ENCODE measurements at places on chromosomes 1 and 21. TPM values are rescaled to one million over a fixed set of nuclear protein-coding genes. Genes with fewer than 3 reads are reported as not detected.

The RHD gene
- 0.40 TPM for total RNA-seq

The PRKCZ gene
- total RNA-seq = 0.87 TPM

The HES4 gene
- total RNA-seq = 17.4 TPM

The FAM229A gene
- total RNA-seq = 13.4 TPM

The LRRC53 gene
- total RNA-seq = not detected

The NPL gene
- total RNA-seq = 3.6 TPM

The SLC37A1 gene
- 16.1 TPM for total RNA-seq

The CD1B gene
- total RNA-seq = not detected

The HRNR gene
- not detected for total RNA-seq

The A3GALT2 gene
- total RNA-seq = not detected

The IVL gene
- not detected for total RNA-seq

The THEMIS2 gene
- 2.3 TPM for total RNA-seq

The SEC16B gene
- 1.3 TPM for total RNA-seq

The CD160 gene
- total RNA-seq = not detected

The CLCNKA gene
- total RNA-seq = not detected

The MFSD2A gene
- total RNA-seq = 1.0 TPM

The IFNGR2 gene
- total RNA-seq = 26.8 TPM

The SIK1 gene
- total RNA-seq = 12.8 TPM

The PAPPA2 gene
- total RNA-seq = not detected

The DFFA gene
- 14.2 TPM for total RNA-seq

The ILDR2 gene
- total RNA-seq = 0.47 TPM

The VCAM1 gene
- total RNA-seq = 1.2 TPM

The REN gene
- total RNA-seq = not detected

The LRRIQ3 gene
- total RNA-seq = 0.56 TPM

The AMPD1 gene
- 43.5 TPM for total RNA-seq

The RER1 gene
- 56.9 TPM for total RNA-seq

The SYT6 gene
- total RNA-seq = 0.20 TPM

The LRRC7 gene
- total RNA-seq = 2.1 TPM

The DENND4B gene
- 39.9 TPM for total RNA-seq

The MFAP2 gene
- total RNA-seq = 1.8 TPM

The TNN gene
- not detected for total RNA-seq

The CELF3 gene
- not detected for total RNA-seq

The OR6K3 gene
- total RNA-seq = not detected

The TTF2 gene
- total RNA-seq = 12.5 TPM

The PRR9 gene
- not detected for total RNA-seq

The KLF17 gene
- not detected for total RNA-seq

The CA6 gene
- not detected for total RNA-seq

The SMCP gene
- total RNA-seq = not detected

The ZMYND12 gene
- total RNA-seq = 1.0 TPM

The OR2AK2 gene
- total RNA-seq = not detected

The TNFRSF1B gene
- 14.0 TPM for total RNA-seq

The LENEP gene
- not detected for total RNA-seq

Measured in gastrocnemius medialis (tissue), 4 donors.